Right ventricle myocardium superior (tissue), 1 donor: ENCODE measurements at places on chromosomes 4 and X. TPM values are rescaled to one million over a fixed set of nuclear protein-coding genes. Genes with fewer than 3 reads are reported as not detected.

GRCh38 chrX:39140581-39140980 is 339.3 kb downstream of the MID1IP1 start:
- no peak for DNase-seq

CACNA1F gene
- total RNA-seq, result 0.11 TPM

DNA sequence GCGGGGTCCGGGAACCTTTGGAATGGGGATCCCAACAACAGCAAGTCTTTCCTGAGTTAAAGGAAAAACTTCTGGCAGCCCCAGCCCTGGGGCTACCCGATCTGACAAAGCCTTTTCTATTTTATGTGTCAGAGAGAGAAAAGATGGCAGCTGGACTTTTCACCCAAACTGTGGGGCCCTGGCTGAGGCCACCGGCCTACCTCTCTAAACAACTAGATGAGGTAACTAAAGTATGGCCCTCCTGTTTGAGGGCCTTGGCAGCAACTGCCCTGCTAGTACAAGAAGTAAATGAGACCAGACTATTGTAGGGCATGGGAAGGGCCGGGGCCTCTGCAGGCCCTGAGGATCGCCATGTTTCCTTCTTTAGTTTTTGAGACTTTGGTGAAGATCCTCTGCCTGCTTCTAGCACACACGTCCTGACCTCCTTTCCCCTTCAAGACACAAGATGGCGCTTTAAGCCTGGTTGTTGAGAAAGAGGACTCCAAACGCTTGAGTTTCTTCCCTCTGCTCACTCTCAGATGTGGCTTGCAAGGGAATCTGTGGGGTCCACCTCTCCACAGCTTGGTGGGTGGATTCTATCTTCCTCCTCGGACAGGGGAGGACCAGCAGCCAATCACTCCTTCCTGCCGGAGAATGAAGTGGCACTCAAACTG is 18.5 kb upstream of the DRD5 start:
- DNase-seq, result no peak

GRCh38 chr4:74490736-74491135 is 45.8 kb downstream of the AREG start:
- no peak for DNase-seq

DNA sequence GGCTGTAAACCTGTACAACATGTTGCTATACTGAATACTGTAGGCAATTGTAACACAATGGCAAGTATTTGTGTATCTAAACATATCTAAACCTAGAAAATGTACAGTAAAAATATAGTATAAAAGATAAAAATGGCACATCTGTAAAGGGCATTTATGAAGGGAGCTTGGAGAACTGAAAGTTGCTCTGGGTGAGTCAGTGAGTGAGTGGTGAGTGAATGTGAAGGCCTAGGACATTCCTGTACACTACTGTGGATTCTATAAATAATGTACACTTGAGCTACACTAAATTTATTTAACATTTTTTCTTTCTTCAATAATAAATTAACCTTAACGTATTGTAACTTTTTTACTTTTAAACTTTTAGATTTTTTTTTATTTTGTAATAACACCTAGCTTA is 5.0 kb upstream of the SHROOM4 start:
- DNase-seq, result no peak
